ENCODE measurements at places on chromosomes 4 and X.

- no peak within 1 kb of the TSS for H3K27ac ChIP-seq
- no peaks in the 10 kb centered on the region for H3K36me3 ChIP-seq
- peak; percentile 47 for DNase-seq
Measured at GRCh38 chrX:50470103-50471031, at the start of gene DGKK. TSS of gene DGKK (minus strand) at chrX:50470825. CDS start at chrX:50470678, 147 bp downstream.

GRCh38 chrX:139869796-139870195, 63.1 kb downstream of the ATP11C start:
- H3K4me1 ChIP-seq, result peaks cover 4% of the 10 kb centered on the region
- DNase-seq, result no peak
- H3K27me3 ChIP-seq, result no peaks in the 10 kb centered on the region

GRCh38 chr4:83281307-83281706, 3.3 kb downstream of the COQ2 start:
- no peaks in the 10 kb centered on the region for H3K27me3 ChIP-seq
- peaks cover 2% of the 10 kb centered on the region for H3K36me3 ChIP-seq
- peaks cover 35% of the 10 kb centered on the region for H3K4me1 ChIP-seq
- H3K4me3 ChIP-seq, result no peak overlapping the region

GRCh38 chr4:2058264-2059045, 672 bp upstream of the NAT8L start:
- DNase-seq, result peak; percentile 28
- peaks cover 40% of the 10 kb centered on the region for H3K27me3 ChIP-seq
- H3K4me3 ChIP-seq, result no peak overlapping the region
- no peak overlapping the region for H3K27ac ChIP-seq

- DNase-seq, result no peak
- no peaks in the 10 kb centered on the region for H3K36me3 ChIP-seq
- no peak overlapping the region for H3K4me3 ChIP-seq
- no peak overlapping the region for H3K27ac ChIP-seq
- no peaks in the 10 kb centered on the region for H3K27me3 ChIP-seq
Measured at GRCh38 chr4:164239976-164240375, 514.0 kb upstream of the SMIM31 start.

Measured in neural crest cell (in vitro differentiated cells).